ENCODE measurements at places on chromosomes 1 and 21.

DNA sequence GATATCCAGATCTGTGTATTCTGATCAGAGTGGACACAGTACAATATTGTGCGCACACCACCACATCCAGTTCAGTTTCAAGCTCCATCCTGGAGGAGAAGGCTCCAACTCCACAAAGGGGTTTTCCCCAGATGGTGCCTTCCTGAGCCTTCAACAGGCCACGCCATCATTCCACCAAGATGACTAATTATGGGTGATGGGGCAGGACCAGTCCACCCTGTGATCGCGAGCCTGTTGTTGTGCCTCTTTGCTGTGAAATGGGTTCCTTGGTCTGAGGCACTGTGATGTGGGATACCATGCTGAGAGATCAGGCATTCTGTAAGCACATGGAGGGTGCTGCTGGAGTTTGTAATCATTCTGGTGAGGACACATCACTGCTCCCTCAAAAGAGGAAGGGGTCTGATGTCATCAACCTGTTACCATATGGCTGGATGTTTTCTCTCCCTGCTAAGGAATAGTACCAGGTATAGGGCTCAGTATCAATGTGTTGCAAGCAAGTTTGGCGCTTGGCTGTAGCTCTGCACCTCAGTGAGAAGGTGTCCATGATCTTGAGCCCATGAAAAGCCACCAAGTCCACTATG, 6.7 kb upstream of the SH2D2A start:
- DNase-seq: no peak

DNA sequence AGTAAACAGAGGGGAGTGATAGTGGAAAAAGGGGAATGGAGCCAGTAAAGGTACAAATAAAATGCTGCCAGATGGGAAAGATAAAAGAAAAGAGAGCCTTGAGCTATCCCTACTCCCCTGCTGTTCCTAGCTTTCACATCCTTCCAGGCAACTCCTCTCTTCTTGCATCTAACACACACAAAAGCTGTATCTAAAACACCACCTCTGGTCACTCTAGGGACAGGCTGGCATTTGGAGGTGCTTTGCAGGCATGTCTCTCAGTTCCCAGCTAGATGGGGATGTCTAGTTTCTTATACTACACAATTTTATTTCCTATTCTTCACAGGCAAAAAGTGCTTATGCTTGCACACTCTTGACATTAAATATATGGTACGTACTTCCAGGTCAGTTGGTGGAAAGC, 185.1 kb upstream of the ST6GALNAC5 start:
- no peak for DNase-seq

DNA sequence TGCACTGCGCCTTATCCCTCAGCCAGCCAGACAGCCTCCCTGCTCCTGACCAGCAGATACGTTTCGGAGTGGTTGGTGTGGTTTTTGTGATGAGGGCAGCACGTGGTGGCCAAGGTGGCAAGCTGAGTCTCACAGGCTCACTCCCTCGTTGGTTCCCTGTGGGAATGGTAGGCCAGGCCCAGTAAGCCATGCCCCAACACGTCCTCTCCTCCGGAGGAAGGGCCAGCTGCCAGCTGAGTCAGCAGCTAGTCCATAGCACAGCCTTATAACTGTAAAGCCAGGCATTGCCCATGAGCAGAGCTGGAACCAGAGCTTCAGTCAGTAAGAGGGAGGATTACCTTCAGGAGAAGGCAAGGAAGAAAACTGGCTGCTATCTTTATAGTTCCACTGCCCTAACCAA, 29.5 kb downstream of the SZRD1 start:
- DNase-seq: no peak

- DNase-seq: no peak
Observed at GRCh38 chr21:44424608-44425306, 30.6 kb upstream of the LRRC3 start.

DNA sequence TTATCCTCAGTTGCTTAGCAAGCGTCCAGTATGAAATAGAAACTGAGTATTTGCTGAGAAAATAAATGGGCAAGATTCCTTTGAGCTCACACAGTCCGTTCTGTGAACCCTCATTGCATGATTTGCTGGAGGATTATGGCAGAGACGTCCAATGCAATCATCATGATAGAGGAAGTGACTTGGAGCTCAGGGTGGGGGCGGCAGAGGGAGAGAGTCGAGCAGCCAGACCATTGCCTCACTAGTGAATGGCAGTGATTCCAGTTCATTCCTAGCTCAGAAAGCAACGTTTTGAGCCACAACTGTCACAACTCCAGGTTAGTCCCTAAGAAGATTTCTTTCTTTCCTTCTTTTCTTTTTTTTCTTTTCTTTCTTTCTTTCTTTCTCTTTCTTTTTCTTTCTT, 27.5 kb upstream of the COL9A2 start:
- no peak for DNase-seq

- no peak for DNase-seq
Observed at GRCh38 chr1:90176530-90176929, 181.6 kb downstream of the ZNF326 start.

Measured in activated T-cell treated with anti-CD3 and anti-CD28 coated beads for 48 hours (primary cell).